ENCODE measurements at places on chromosomes 1 and 21.

GRCh38 chr1:7455796-7456721, 315.0 kb upstream of the VAMP3 start:
- no peak for DNase-seq

DNA sequence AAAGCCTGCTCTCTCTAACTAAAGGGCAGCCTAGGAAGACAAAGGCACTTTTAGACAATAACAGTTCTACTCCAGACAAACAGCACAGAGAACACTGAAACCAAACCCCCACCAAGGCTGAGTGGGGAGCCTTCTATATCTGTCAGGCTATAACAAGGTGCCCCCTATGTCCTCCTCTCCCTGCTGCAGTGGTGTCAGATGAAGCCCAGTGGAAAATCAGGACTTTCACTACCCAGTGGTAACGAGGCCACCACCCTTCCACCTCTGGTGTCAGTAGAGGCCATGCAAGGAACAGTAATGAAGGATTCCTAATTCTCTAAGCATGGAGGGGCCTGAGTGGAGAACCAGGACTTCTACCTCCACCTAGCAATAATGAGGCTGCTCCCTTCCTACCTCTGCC, 83.7 kb downstream of the ZSWIM5 start:
- no peak for DNase-seq

DNA sequence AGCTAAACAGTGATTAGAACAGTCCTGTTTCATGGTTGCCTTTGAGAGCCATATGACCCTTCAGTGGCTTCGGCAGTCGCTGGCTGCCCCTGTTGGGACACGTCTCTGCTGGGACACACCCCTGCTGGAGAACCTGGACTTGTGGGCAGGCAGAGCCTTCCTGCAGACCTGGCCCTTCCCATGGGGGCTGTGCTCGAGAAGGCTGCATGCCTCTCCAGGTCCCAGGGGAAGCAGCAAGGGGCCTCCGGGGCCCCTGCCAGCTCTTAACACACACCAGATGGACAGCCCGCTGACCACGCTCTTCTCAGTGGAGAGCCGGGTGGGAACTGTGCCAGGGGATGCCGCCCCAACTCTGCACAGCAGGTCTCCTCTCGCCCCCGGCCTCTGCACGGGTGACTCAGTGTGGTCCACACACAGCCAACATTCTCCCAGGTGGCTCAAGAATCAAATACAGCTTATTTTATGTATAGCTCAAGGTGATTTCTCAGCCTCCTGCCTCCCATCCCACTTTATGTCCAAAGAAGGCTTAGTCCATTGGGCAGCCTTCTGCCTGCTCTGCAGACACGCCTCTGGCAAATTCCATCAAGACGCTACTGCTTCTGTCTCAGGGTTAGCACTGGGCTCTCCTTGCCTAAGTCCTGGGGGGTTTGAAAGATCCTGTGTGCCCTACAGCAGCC, 450.8 kb downstream of the KIF26B start:
- DNase-seq, result no peak

DNA sequence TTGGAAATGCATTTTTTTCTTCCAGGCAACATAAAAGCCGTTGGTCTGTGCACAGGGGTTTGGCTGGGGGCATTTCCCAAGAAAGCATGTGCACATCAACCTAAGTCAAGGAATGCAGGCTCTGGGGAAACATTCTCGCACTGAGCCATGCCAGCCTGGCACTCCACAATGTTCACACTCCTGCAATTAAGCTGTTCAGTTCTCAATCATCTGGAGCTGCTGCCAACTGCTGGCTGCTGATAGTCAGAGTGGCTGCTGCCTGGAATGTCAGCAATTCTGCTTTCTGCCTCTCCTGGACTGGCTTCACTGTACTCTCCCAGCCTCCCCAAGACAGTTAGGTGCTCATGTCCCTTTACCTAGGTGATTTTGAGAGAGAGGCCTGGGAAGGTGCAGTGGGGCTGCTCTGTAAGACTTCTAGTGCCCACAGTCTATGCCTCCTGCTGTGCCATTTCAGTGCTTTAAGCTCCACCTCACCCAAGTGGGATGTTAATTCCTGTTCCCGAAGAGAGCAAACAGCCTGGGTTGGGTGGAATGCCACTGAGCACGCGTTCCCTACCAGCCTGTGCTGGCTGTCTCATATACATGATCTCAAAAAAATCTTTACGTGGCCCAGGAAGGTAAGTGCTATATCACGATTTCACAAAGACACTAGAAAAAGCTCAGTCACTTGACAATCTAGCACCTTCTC, 131.7 kb downstream of the BRINP2 start:
- no peak for DNase-seq

DNA sequence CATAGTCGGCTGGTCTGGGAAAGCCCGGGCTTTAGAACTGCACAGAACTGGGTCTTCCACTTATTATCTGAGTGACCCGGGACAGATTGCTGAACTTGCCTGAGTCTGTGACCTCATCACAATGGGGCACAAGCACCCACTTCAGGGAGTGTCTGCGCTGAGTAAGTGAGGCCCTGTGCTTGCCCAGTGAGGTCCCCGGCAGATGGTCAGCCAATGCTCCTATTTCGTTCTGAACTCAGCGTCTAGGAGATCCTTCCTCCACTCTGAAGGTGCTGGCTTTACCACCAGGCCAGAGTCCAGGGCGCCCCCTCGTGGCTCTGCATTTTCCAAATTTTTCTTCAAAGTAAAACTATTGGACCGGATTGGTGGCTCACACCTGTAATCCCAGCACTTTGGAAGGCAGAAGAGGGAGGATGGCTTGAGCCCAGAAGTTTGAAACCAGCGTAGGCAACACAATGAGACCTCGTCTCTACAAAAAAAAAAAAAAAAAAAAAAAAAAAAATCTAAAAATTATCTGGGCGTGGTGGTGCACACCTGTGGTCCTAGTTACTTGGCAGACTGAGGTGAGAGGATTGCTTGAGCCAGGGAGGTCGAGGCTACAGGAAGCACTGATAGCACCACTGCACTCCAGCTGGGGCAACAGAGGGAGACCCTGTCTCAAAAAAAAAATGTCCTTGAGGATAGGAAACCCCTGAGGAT, 61.7 kb downstream of the FCRL5 start:
- peak; percentile 85 for DNase-seq

- no peak for DNase-seq
Observed at GRCh38 chr21:33041981-33042380, 16.2 kb downstream of the OLIG2 start.

DNA sequence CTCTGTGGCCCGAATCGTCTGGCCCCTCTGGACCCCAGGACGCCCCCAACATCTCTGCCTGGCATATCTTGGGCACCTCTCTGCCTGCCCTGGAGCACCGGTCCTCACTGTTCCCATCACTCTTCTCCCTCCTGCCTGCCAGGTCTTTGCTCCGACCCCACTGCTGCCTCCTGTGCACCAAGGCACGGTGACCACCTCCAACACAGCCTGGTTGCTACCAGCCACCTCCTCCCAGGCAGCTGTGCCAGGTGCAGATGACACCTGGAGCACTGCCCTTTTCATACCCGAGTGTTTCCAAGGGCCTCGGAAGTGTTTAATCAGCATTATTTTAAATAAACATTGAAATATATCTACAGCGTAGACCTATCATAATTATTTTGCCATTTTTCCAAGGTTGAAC, 31.3 kb downstream of the PKNOX1 start:
- DNase-seq, result no peak

GRCh38 chr1:46790446-46791101, 8.3 kb upstream of the CYP4B1 start:
- no peak for DNase-seq
